ENCODE measurements at places on chromosomes 6 and 20. TPM values are rescaled to one million over a fixed set of nuclear protein-coding genes. Genes with fewer than 3 reads are reported as not detected.

Gene SSTR4
- 0.43 TPM for total RNA-seq

Gene TRIM15
- total RNA-seq: not detected

Gene GINM1
- 24.3 TPM for total RNA-seq

Gene OR12D3
- not detected for total RNA-seq

Gene BMP2
- 0.33 TPM for total RNA-seq

Gene BPI
- not detected for total RNA-seq
